ENCODE measurements at places on chromosomes 12 and 14.

DNA sequence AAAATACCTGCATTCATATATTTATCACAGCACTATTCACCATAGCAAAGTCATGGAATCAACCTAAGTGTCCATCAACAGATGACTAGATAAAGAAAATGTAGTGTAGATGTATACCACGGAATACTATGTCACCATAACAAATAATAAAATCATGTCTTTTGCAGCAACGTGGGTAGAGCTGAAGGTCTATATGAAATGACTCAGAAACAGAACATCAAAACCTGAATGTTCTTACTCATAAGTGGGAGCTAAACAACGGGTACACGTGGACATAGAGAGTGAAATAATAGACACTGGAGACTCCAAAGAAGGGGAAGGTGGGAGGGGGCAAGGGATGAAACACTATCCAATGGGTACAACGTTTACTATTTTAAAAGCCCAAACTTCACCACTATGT, 37.9 kb downstream of the SLC38A1 start:
- no peak for DNase-seq

- DNase-seq: no peak
These were observed 29.7 kb downstream of the KTN1 start for GRCh38 chr14:55609681-55610080.

DNA sequence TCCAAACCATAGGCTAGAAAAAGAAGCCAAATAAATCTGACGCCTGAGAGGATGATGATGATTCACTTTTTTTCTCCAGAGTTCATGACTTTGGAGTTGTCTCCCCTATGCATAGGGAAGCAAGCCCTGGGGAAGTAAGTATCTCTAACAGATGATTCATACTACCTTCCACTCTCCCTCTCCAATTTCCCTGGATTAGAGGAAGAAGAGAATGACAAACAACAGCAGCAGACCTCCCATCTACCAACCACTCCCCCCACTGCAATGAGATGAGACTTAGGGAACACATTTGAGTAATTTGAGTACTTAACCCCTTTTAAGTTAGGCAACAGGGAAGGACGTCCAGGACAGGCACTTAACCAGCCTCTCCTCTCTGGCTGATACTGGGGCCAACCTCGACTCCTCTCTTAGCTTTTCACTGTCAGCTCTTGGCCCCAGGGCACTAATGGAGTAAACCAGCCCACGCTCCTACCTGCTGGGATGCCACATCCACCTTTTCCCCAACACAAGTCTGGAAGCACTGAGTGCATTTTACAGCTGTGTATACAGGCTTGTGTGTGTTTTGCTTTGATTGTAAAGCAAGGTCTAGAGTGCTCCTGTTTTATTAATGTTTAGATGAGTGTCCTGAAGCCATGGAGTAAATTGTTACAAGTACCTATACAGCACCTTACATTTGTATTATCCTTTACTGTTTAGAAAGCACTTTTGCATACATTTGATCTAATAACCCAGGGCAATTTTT, 180.7 kb downstream of the PHLDA1 start:
- DNase-seq: no peak

- DNase-seq: no peak
These were observed 32.8 kb downstream of the GALC start for GRCh38 chr14:87960013-87960787.

DNA sequence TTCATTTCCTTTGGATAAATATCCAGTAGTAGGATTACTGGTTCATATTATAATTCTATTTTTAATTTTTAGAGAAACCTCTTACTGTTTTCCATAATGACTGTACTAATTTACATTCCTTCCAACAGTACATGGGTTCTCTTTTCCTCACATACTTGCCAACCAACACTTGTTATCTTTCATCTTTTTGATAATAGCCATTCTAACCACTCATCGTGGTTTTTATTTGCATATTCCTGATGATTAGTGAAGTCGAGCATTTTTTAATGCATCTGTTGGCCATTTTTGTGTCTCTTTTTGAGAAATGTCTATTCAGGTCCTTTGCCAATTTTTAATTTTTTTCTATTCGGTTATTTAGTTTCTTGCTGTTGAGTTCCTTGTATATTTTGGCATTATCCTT, 457.7 kb upstream of the PDE3A start:
- DNase-seq: no peak

DNA sequence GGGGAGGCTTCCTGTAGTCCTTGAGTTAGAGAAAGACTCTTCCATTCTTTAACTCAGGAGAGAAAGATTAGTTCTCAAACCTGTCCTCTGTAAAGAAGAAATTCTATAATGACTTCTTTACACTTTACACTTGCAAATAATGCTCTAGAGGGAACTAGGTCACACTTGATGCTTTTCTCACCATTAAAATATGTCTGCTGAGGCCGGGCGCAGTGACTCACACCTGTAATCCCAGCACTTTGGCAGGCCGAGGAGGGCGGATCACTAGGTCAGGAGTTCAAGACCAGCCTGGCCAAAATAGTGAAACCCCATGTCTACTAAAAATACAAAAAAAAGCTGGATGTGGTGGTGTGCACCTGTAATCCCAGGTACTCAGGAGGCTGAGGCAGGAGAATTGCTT, 6.3 kb downstream of the NTN4 start:
- DNase-seq: no peak

GRCh38 chr12:106715582-106715981, 58.9 kb upstream of the RIC8B start:
- no peak for DNase-seq

- no peak for DNase-seq
These were observed 22.3 kb downstream of the PRIMA1 start for GRCh38 chr14:93765970-93766369.

GRCh38 chr14:81247271-81247766, 26.6 kb upstream of the GTF2A1 start:
- no peak for DNase-seq

DNA sequence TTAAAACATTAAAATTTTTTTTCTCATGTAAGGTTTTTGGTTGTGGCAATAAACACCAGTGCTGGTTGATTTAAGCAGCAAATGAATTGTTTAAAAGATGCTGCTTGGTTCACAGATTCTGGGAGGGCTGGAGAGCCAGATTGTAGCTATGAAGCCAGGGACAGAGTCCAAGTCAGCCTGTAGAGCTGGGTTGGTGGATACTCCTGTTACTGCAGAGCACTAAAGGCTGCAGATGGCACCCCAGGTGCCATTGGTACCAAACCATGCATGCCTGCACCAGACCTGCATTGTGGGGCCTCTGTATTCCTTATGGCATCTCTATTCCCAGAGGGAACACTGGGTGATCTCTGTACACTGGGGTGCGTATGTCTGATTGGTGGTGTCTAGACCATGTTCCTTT, 113.3 kb downstream of the SNAPC1 start:
- no peak for DNase-seq

GRCh38 chr12:14962153-14962539, 745 bp upstream of the ARHGDIB start:
- no peak for DNase-seq

- DNase-seq: no peak
These were observed 265.3 kb upstream of the PRICKLE1 start for GRCh38 chr12:42854826-42855225.

GRCh38 chr12:8609061-8609570, 3.5 kb downstream of the AICDA start:
- peak; percentile 32 for DNase-seq

- no peak for DNase-seq
These were observed 46.6 kb upstream of the ESRRB start for GRCh38 chr14:76329154-76329928.

- DNase-seq: no peak
These were observed 131.3 kb downstream of the ZFP36L1 start for GRCh38 chr14:68661226-68662225.

- no peak for DNase-seq
These were observed 22.3 kb downstream of the HDAC7 start for GRCh38 chr12:47797441-47797840.

GRCh38 chr14:72752034-72752412, 141.9 kb downstream of the DPF3 start:
- DNase-seq: no peak

GRCh38 chr14:23513818-23514643, 37.5 kb downstream of the ZFHX2 start:
- DNase-seq: no peak

- no peak for DNase-seq
These were observed at the start of gene ALDH1L2 for GRCh38 chr12:105084251-105085250. Gene ALDH1L2 (minus strand): TSS chr12:105084458. CDS start chr12:105084436, 22 bp downstream.

Data from Panc1 (cell line).